GOT3 (cell line): ENCODE measurements at places on chromosomes 7 and 10.

GRCh38 chr10:60798031-60798430 is 19.8 kb downstream of the CDK1 start:
- DNase-seq = no peak

- no peak for DNase-seq
Measured at GRCh38 chr7:101985903-101986734, 168.7 kb downstream of the CUX1 start.

GRCh38 chr10:43606323-43607198 is at the start of gene ZNF485:
ZNF485 (plus strand) TSS chr10:43606438; CDS start chr10:43607051, 613 bp downstream.
- no peak for DNase-seq

DNA sequence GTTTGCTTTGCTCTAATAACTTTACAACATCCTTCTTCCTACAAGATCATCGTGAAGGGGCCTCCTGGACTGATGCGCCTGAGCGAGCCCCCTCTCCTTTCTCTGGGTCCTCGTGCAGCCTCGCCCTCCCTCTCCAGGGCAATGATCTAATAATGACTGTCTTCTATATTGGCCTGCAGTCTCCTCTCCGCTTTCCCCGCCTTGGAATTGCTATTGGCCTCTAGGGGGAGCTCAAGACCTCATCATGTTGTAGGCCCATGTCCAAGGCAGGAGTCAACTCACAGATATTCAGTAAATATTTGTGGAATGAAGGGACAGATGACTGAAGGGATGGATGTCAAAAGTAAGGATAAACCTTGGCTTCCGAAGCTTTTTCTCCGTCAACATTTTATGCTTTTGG is 1180.3 kb downstream of the TYW1 start:
- no peak for DNase-seq

DNA sequence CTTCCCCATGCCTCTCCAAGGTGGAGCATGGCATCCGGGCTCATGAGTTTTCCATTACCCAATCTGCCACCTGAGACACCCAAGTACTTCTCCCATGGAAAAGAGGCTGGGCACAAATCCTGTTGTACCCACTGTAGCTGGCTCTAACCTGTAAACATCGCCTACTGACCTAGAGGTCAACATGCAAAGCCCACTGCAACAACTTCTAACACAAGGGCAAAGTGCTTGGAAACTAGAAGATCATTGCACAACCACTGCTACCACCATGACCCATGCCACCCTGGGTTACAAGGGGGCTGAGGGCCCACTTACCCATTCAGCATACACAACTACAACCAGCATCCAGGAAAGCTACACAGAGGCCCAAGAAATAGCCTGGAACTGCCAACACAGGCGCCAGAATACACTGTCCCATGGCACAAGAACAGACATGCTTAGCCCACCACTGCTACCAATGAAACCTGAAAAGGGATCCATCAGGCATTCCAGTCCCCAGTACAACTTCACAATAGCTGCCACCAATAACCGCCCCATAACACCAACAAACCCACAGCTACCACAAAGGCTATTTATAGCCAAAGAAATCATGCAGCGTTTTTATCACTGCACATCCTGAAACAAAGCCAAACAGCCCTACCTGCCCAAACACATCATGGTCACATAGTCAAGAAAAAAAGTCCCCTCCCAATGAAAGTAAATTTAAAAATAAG is 63.4 kb downstream of the RNF32 start:
- no peak for DNase-seq

GRCh38 chr7:142873281-142873784 is 12.2 kb downstream of the TRPV6 start:
- no peak for DNase-seq

GRCh38 chr10:25747084-25747483 is 186.9 kb upstream of the MYO3A start:
- no peak for DNase-seq

- no peak for DNase-seq
Measured at GRCh38 chr7:7641129-7641663, 644 bp downstream of the UMAD1 start.

- no peak for DNase-seq
Measured at GRCh38 chr10:74763934-74764591, 62.3 kb upstream of the KAT6B start.

GRCh38 chr10:60073397-60073780 is 167.0 kb upstream of the CCDC6 start:
- no peak for DNase-seq

GRCh38 chr10:97328646-97329453 is 5.7 kb downstream of the FRAT2 start:
- no peak for DNase-seq

DNA sequence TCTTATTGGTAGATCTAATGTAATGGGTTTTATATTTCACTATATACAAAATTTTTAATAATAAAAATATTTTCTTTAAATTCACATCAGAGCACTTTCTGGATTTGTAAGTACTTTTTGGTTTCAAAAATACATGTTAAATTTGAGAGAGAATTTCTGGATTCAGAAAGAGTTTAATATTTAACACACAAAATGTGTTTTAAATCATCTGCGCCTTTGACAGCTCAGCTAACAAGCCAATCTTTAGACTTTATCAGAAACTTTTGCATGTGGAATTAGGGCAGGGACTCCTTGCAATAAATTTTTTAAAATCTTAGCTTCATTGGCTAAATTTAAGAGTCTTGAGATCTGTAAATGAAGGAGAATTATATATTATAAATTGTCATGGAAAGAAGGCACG is 32.7 kb upstream of the RHOBTB1 start:
- no peak for DNase-seq

DNA sequence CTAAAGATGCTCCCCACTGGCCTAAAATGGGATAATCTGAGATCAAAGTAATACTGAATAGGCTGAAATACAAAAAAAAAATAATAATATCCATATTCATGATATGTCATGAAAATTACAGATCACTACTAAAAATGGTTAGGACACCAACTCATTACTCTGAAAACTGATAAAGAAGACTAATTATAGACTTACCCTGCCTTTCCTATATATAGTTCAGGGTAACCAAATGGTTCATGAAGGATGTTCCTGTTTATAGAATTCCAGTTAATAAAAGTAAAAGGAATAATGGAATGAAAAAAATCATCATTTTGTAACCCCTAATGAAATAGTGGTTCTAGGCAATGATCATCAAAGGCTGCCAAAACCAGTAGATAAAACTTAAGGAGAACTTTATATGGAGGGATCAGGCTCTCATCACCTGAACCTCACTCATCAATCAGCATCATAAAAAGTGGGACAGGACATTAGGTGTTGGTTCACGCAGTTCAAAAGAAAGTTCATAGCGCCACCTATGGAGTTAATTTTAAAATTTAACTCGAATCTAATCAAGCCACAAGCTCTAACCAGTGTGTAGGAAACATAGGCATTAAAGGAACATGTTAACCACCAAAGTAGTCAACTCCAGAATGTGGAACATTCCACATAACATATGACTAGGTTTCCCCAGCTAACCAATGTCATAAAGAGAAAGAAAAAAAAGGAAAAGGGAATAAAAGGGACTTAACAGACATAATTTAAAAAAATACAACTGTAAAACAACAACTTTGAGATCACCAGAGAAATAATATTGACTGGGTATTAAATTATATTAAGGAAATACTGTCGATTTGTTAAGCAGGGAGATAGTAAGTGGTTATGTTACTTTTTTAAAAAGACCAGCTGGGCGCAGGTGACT is 35.7 kb downstream of the P4HA1 start:
- DNase-seq = no peak

- no peak for DNase-seq
Measured at GRCh38 chr7:1667566-1668395, 2.3 kb upstream of the ELFN1 start.

GRCh38 chr10:5895804-5896203 is 5.8 kb downstream of the FBH1 start:
- DNase-seq = no peak

- no peak for DNase-seq
Measured at GRCh38 chr7:151426904-151427704, 12.8 kb downstream of the CRYGN start.

DNA sequence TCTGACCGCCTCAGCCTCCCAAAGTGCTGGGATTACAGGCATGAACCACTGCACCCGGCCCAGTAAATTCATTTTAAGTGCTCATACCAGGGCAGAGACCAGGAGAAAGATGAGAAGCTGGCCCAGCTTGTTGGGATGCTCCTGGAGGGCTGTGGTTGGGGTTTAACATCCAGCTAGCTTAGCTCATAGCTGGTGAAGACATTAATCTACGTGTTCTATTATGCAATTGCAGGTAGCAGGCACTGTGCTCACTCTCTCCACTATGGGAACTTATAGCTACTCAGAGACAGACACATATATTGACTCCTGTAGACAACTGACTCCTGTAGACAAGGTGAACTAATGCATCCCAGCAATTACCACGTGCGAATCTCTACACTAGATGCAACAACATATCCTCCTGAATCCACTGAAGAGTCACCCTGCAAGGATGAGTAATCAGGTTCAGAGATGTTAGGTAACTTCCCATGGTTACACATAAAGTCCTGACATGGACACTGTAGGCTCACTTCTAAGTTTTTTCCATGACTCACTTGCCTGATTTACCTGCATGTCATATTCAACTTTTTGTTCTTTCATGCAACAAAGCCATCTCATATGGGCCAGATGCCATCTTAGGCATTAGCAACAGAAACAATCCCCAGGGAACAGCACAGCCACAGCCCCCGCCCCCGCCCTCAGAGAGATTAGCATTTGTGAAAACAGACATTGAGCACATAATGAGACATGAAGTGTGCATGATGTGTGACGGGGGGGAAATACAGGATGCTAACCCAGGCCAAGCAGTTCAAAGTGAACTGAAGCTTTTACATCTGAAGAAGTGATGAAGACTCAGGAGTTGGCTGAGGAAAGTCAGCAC is 37.2 kb downstream of the ERLIN1 start:
- no peak for DNase-seq
